A549 (cell line): ENCODE measurements at places on chromosomes 5 and 9.
A peak's percentile ranks its signal among the peaks of the same experiment; 100 is the strongest.

- no peak for DNase-seq
Measured at GRCh38 chr5:4387290-4387689, 752.8 kb upstream of the ADAMTS16 start.

DNA sequence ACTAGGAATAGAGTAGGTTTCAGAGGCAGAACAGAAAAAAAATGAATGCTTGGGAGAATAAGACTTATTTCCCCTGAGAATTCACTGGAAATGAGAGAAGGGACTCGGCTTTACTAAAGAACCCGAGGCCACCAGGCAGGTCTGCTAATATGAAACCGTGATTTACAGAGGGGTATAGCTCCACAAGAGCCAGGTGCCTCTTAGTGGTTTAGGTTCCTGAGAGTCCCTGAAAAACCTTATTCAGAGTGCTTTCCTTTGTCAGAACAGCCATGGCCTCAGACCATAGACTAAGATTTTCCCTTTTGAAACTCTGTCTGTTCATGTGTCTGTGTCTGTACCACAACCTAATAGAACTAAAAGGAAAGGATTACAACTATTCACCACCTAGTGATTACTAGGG is 35.9 kb upstream of the PUM3 start:
- DNase-seq: no peak

DNA sequence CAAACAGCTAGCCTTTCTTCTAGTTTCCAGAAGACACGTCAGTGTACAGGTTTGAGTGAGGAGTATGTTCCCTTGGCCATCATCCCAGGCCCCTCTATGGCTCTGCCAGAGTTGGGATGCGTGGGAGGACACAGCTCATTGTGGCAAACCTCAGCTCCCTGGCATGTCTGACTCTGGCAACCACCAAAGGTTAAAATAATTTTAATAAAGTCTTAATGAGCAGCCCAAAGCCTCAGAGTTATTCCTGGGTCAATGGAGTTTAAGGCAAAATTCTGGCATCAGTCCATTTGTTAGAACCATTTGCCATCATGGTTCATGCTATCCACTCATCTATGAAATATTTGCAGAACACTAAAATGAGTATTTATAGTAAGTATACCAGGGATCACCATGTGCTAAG is 79.8 kb upstream of the PAPPA start:
- no peak for DNase-seq

DNA sequence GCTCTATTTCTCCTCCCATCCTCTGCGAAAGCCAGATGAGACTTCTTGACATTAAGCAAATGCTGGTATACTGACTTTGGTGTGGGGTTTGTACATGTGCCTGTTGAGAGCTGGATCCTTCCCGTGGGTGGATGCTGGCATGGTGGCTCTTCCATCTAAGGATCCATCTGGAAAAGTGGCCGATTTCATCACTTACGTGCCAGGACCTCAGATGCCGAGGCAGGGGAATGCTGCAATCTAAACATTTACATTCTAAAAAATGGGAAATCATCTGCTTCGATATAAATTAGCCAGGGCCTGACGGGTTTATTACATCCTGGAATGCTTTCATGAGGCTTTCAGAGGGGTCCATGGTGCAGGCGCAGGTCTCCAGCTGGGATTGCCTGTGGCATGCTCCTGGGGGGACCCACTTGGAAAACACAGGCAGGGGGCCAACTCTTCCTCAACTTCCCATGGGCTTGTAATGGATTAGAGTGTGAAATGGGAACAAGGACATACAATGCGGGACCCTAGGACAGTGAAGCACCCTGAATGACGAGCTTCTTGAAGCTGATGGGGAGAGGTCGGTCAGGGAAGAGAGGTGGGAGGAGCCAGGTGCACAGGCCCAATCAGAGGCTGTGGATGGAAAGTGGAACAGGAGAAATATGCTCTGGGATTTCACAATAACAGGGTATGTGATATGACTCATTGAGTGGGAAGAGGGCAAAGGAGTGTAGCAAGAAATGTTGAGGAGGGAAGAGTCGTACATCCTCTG is 105.5 kb upstream of the PITX1 start:
- DNase-seq: peak; percentile 81

- no peak for DNase-seq
Measured at GRCh38 chr9:137722481-137722880, 103.7 kb downstream of the EHMT1 start.

DNA sequence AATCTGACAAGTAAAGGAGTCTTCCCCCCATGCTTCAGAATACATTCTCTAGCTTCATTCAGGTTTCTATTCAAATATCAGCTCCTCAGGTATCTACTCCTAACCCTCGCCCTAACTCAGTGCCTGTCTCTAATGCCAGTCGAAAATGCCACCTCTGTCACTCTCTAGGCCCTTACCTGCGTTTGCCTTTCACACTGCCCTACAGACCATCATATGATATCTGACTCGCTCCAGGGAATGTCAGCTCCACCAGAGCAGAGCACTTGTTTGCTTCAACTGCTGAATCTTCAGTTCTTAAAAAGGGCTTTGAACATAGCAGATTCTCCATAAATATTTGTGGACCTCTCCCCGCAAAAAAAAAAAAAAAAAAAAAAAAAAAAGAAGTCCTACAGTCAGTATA is 46.7 kb downstream of the ADRB2 start:
- DNase-seq: no peak

DNA sequence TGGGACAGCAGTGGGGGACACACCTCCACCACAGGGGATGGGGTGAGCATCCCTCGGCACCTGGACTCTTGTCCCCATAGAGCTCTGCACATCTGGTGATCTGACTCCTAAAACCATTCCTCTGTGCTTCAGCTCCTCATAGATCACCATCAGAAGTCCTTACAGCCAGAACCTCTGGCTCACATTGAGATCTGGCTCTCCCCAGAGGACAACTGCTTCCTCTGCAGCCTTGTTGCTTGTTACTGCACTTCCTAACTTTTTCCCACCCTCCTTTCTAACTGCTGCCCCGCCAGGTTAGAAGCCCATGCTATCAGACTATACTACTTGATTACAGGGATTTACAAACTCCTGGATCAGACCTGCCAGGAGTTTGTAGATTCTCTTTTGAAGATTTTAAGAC is 64.5 kb downstream of the ARSB start:
- DNase-seq: no peak

DNA sequence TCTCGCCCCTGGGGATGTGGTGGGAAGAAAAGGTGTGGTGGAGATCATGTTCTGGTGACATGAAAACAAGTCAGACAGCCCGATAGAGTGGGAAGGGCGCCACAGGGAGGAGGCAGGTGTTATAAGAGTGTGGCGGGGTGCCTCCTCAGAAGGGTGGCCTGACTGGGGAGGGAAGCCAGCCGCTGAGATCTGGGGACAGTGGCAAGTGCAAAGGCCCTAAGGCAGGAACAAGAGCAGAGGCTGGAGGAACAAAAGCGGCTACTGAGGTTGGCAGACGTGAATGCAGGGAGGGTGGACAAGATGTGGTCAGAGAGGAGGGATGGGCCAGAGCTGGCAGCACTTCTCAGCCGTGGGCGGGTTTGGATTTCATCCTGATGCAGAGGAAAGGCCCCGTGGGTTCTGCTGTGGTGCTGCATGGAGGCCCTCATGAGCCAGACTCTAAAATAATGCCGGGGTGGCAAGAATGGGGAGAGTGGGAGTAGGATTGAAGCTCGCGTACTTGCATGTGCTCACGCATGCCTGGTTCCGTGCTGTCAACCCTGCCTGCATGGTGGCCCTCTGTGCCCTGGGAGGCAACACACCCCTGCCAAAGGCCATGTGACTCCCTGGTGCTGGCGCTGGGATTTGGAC is 89.2 kb downstream of the MVB12B start:
- no peak for DNase-seq

GRCh38 chr5:149550594-149551226 is 529 bp downstream of the CSNK1A1 start:
- DNase-seq: no peak

DNA sequence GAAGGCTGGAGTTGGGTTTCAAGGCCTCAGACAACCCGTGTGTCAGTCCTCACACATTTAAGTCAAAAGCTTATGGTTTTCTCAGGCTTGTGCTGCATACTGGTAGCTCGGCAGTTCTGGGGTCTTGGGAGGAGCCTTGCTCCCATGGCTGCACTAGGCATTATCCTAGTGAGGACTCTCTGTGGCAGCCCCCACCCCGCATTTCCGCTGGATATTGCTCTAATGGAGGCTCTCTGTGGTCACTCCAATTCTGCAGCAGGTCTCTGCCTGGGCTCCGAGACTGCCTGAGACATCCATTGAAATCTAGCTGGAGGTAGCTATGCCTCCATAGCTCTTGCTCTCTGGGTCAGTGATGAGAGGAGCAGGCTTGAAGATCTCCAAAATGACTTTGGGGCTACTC is 311.5 kb upstream of the PTGER4 start:
- no peak for DNase-seq
